ENCODE measurements at places on chromosomes 1 and 21.
A peak's percentile ranks its signal among the peaks of the same experiment; 100 is the strongest.

DNA sequence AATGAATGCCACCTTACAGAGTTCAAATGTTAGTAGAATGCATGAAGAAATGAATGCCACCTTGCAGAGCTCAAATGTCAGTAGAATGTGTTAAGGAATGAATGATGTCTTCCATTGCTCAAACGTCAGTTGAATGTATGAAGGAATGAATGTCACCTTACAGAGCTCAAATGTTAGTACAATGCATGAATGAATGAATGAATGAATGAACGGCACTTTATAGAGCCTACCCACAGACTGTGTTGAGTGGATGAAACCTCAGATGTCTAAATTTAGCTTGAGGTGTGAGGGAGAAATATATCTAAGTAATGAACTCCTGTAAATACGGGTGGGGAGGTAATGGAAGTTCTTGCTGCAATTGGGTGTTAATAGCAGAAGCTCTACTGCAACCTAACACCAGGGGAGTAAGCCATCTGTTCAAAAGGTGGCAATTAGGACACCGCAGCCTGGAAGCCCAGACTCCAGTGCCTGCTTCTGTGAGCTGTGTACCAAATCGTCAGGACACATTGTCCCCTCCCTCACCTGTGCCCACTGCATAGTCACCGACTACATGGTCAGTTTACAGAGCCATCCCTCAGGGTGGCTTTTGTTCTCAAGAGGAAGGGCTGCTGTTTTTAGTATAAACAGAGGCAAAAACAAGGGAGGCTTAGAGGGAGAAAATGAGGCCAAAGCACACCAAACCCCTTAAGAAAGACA, 26.7 kb downstream of the SUSD4 start:
- DNase-seq, result no peak

DNA sequence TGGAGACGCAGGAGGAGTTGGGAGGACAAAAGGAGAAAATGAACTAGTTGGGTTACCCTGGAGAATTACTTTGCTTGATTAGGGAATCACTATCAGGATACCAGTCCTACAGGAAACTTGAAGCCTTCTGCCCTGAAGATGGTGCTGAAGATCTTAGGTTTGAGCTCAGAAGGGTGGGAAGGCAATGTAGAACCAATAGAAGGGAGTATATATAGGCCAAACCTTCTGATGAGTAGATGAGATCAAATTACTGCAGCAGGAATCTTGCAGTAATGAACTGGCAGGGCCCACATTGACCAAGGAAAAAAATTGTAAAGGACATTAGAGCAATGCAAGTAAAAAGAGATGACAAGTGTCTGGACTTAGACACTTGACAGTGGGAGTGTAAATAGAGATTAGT, 116.3 kb upstream of the CACYBP start:
- DNase-seq, result no peak

- DNase-seq, result peak; percentile 75
Measured at GRCh38 chr1:109790735-109791494, 27.2 kb upstream of the EPS8L3 start.

- no peak for DNase-seq
Measured at GRCh38 chr1:90717665-90718410, 736 bp upstream of the BARHL2 start.

DNA sequence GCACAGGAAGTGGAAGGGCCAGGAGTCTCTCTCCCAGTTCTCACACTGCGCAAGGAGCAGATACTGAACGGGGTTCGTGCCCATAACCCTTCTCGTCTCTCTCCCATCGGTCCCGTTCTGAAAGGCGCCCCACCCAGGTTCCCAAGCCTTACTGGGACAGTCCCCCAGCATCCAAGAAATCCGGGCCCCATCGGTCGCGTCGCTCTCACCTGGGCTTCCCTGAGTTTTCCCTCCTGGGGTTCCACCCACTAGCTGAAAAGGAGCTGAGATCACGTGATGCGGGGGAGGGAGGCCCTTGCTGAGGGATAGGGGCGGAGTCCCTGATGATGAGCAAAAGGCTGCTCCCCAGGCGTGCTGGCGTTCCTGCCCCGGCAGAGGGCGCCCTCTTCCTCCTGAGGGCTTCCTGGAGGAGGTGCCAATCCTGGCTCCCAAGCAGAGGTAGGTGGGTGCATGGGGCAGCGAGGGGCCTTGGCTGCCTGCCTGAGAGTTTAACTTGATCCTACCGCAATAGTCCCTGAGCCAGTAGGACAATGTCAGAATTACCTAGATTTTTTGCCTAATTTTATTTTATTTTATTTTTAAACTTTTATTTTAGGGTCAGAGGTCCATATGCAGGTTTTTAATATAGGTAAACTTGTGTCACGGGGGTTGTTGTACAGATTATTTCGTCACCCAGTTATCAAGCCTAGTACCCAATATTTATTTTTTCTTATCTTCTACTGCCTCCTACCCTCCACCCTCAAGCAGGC, at the start of gene SPOCD1:
SPOCD1 (minus strand) TSS at position 271 of the 749 bp plus-strand sequence. CDS start 689 bp downstream, outside the sequence.
- peak; percentile 88 for DNase-seq

GRCh38 chr1:172882791-172883386, 167.9 kb downstream of the TNFSF18 start:
- no peak for DNase-seq

GRCh38 chr1:245870698-245871097, 636.4 kb downstream of the SMYD3 start:
- no peak for DNase-seq

DNA sequence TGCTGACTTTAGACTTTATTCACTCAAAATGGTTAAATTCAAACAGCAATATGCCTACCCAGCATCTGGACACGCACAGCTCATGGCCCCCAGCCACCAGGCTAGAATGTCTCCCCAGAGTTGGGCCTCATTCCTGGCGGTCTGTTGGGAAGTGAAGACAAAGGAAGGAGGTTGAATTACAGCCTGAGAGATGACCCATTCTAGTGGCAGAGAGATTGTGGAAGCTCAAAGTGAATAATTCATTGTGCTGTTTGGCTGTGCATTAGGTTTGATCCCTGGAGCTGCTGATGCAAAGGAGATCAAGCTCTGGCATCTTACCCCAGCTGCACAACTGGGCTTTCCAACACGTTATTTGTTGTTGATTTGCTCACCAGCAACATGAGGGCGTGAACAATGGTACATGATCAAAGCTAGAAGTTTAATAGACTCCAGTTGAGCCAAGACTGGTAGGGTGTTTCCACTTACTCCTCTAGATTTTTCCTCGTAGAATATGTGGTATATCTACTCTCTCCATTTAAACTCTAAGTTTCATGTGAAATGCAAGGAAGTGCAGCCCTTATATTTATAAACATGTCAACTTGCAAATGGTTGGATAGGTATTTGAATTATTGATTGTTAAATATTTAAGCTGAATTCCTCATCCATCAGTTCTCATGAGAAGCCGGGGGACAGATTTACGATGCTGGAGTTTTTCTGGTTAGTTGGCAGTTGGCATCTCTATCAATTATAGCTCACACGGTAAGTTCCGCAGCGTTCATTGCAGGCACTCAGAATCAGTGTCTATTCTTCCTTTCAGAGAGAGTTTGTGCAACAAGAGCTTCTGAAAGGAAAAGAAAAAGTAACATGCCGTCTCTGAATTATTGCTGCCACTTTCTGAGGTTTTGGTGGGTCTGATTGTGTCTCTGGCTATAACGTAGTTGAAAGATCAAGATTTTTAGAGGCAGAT, 222.7 kb downstream of the TM2D1 start:
- DNase-seq, result no peak

- DNase-seq, result peak; percentile 87
Measured at GRCh38 chr1:212414328-212415106, at the start of gene PACC1. Gene PACC1, minus strand, starts transcription at chr1:212414886. Its CDS starts 129 bp downstream, at chr1:212414757.

- DNase-seq, result no peak
Measured at GRCh38 chr1:91889717-91890459, 3.9 kb upstream of the TGFBR3 start.

DNA sequence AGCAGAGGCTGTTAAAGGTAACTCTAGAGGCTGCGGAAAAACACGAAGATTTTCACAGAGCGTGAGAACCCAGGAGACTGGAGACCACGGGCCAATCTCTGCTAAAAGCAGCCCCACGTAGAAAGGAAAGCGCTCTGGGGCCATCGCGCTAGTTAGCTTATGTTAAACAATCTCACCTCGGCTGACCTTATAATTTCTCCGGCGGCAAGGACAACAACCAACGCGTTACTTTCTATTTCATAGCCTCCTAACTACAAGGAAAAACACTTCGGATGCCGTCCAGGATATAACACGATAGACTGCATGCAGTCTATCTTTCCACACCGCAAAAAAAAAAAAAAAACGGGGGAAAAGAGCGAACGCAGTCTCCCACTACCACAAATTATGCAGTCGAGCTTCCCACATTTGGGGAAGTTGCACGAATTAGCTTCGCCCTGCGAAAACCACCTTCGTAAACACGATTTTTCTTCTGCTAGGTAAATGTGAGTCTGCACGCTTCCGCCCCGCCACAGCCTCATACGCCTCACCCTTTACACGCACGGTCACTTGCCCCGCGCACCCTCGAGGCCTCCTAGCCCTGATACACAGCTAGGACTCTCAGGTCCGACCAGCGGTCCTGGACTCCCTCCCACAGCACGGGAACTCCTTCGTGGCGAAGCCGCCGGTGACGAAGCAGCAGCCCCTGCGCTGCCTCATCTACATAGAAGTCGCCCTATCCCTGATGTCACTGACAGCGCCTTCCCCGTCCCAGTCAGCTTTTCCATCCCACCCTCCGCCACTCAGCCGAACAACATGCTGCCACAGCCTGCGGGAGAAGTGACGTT, 87.8 kb downstream of the PRKAB2 start:
- peak; percentile 80 for DNase-seq

- no peak for DNase-seq
Measured at GRCh38 chr1:100499194-100499811, 38.6 kb upstream of the GPR88 start.

DNA sequence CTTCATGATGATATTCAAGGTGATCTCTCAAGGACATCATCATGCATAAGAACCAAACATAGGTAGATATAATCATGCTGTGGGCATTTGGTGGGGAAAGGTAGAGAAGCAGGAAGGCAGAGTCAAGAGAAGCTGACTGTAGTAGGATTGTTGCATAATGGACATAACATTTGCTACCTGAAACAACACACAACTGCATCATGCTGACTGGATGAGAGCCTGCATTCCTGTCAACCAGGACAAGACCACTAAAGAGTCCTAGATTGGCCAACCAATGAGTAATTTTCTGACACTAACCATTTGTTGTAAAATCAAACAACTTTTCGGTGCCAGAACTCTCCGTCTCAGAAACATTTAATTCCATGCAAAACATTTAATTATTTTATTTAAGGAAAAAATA, 377.2 kb downstream of the PLPP3 start:
- DNase-seq, result no peak

GRCh38 chr1:207698822-207699483, 52.9 kb upstream of the CD46 start:
- peak; percentile 42 for DNase-seq

DNA sequence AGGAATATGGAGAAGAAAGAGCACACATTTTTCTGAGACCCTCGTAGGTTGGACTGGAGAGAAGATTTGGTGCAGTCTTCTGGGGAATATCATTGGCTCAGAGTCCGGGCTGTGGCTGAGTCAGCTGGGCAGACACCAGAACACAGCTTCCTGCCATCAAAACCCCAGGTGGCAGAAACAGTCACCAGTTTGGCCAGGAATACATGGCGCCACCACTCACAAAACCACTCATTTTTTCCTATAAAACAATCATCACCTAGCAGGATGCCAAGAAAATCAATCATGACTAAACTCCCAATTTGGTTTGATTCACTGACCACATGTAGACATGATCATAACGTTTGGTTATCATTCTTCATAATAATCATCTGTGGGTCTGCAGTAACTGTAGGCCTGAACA, 178.1 kb upstream of the PBX1 start:
- no peak for DNase-seq

- peak; percentile 19 for DNase-seq
Measured at GRCh38 chr1:147389532-147390184, 147.2 kb downstream of the CHD1L start.

GRCh38 chr1:226700861-226701260, 38.2 kb downstream of the ITPKB start:
- DNase-seq, result no peak

DNA sequence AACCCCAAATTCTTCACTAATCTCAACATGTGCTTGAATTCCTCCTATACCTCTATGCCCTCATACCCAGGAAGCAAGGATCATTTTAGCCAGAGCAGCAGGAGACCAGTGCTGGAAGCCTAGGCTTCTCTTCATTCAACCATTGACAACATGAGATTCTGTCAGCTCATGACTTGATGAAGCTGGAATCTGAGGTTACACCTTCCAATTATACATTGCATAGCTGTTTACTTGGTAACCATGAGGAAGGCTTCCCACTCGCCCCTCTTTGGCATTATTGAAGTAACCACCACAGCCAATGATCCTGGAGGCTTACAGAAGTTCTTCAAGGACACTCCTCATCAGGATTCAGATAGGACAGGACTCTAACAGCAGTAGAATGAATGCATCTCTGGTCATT, 160.3 kb downstream of the TPR start:
- no peak for DNase-seq

GRCh38 chr1:23527366-23527765, 3.7 kb downstream of the E2F2 start:
- no peak for DNase-seq

DNA sequence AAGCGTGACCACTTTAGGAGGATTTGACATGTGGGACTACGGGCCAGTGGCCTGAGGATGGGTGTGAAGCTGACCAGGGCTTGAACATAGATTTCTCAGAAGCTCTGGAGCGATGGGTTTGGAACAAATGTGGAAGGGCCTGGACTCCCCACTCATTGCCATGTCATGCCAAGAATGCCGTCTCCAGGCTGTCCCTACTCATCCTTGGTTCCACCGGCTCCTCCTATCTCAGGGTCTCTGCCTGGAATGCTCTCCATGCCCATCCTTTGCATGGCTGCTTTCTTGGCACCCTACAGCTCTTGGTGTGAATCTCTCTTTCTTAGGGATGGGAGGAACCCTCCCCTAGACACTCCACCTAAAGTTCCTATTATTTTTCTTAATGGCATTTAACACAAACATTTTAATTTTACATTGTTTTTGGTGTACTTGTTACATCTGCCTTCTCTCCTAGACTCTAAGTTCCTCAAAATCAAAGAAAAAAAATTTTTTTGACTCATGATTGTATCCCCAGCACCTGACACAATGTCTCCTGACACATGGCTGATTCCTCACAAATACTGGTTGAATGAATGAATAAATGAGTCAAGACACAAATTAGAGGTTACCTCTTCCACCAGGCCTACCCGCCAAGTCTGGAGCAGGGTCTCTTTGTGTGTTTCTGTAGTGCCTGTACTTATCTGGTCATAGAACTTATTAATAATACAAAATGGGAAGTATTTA, 114.5 kb downstream of the OMA1 start:
- no peak for DNase-seq

DNA sequence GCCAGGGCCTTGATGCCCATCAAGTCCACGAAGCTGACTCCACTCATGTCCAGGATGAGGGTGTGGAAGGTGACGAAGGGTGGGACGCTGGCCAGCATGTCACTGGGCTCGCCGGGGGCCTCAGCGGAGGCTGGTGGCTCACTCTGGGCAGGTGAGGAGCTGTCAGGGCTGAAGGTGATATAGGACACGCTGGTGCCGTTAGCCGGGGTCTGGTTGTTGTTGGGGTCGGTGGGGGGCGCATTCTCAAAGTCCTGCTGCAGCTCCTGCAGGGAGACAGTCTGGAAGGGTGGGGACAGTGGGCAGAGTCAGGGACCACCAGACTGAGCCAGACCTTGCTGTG, 21.7 kb downstream of the SLC26A9 start:
- DNase-seq, result no peak

- DNase-seq, result no peak
Measured at GRCh38 chr1:11620924-11621323, 33.3 kb downstream of the FBXO2 start.

- no peak for DNase-seq
Measured at GRCh38 chr1:184479435-184480167, 92.8 kb downstream of the C1orf21 start.
